Activated T-helper 17 cell treated with anti-CD3 and anti-CD28 coated beads, Interleukin-2, amount 50 U/mL, for 72 hours (primary cell): ENCODE measurements at places on chromosomes 6 and 20.
A peak's percentile ranks its signal among the peaks of the same experiment; 100 is the strongest.

GRCh38 chr6:159913862-159914564, 23.2 kb downstream of the MAS1 start:
- ATAC-seq = peak; percentile 80

DNA sequence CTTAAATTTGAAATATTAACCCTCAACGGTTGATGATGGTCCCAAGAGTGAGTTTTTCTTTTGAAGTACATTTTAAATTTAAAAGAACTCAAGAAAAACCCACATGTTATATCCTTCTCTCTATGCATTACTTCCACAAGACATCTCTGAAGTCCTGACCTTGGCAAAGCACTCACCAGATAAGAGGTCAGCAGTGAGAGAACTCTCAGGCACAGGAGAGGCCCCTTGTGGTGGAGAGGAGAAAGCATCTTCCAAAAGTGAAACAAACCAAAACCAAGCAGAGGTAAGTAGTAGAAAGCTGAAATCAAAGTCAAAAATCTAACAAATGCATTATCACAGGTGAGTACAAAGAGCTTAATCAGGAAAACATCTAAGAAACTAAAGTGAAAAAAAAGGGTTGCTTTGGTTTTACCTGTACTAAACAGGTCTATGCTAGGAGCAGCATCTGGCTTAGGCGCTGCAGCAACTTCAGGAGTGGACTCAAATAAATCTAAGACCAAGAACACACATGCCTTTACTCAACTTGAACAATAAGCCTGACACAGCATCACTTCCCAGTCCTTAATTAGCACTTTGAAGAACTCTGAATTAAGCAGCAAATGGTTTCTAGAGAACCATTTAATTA, 80.5 kb downstream of the PRSS35 start:
- ATAC-seq = peak; percentile 26

DNA sequence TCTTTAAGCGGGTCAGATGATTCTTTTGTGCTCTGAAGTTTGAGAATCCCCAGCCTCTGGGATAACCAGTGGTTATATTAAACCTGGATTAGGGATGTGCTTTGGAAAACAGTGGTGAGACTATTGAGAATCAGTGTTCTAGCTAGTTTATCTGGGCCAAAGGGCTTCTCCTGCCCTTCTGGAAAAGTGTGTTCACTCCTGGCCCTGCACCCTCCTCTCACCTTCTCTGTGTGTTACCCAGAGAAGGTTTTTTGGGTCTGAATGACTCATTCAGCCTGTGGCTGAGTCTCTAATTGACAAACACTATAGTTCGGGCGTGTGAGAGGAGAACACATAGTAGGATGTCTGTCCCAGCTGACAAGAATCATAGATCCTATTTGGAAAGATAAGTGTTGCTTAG, 66.7 kb downstream of the LRRC1 start:
- ATAC-seq = peak; percentile 69

GRCh38 chr6:121356575-121356974, 22.3 kb upstream of the TBC1D32 start:
- ATAC-seq = no peak

- no peak for ATAC-seq
These were observed 107.1 kb downstream of the SCAF8 start for GRCh38 chr6:154840363-154840762.
